ENCODE measurements at places on chromosomes 5 and 9.

DNA sequence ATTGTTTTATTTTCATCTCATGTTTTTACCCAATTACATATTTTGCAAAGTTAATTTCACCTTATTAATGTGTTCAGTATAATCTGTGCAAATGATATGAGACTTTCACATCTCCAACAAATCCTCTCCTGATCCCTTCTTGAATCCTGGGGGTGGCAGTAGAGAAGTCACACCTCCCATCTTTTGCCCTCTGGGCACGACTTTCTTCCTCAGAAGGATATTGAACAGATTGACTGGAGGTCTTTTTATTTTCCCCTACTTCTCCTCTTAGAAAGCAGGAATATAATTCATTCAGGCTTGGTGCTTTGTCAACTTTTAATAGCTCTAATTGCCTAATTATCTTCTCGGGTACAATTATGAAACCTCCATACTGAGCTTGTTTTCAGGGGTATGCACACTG, 1037.1 kb upstream of the NUDT12 start:
- no peak for DNase-seq

DNA sequence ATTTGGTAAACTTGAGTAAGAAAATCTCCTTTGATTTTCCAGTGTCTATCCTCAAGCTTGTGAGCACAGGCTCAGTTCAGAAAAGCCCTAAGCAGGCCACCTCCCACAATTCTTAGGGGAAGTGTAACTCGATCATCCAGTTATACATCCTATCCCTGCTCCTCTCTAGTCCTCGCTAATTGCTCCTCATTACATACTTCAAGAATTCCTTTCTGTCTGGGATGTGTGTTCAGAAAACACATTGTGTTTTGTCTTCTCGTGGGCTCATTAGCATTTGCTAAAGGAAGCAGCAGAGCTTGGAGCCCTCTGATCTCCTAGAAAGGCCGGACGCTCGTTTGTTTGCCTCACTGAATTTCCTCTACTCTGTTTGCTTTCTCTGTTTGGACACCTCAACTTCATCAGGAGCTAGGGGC, 268.2 kb upstream of the RFX3 start:
- DNase-seq = peak; percentile 71

DNA sequence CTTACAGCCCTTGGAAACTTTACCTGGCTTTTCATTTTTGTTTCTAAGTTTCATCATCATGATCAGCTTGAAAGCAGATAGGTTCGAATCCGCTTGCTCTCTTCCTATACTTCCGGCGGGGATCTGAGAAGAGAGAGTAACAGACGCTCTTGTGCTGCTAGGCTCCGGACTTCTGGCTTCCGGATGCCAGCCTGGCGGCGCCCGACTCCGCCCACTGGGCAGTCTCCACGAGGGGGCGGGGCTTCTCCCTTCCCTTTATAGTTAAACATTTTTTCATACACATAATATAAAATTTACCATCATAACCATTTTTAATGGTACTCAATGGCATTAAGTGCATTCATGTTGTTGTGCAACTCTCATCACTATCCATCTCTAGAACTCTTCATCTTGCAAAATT, 49.5 kb upstream of the ELOVL7 start:
- DNase-seq = no peak

GRCh38 chr5:138989720-138990119, 114.6 kb upstream of the LRRTM2 start:
- no peak for DNase-seq

DNA sequence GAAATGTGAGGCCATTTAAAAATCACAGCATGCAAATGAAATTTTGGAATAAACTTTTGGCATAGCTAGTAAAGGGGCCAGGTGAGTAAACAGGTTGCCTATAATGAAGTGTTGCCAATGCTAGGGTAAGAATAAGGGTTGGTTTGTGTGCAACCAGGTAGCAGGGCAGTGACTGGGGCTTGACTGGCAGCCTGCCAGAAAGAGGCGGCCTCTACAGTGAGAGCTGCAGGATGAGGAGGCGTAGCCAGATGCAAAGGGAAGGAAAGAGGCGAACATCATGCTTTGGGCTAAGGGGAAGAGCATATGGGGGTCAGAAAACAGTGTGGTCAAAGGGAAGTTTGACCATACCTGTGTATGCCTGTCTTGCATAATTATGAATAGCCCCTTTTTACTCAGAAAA, 70.6 kb downstream of the MAST4 start:
- no peak for DNase-seq

GRCh38 chr5:151184316-151185042, 26.9 kb upstream of the ANXA6 start:
- no peak for DNase-seq

DNA sequence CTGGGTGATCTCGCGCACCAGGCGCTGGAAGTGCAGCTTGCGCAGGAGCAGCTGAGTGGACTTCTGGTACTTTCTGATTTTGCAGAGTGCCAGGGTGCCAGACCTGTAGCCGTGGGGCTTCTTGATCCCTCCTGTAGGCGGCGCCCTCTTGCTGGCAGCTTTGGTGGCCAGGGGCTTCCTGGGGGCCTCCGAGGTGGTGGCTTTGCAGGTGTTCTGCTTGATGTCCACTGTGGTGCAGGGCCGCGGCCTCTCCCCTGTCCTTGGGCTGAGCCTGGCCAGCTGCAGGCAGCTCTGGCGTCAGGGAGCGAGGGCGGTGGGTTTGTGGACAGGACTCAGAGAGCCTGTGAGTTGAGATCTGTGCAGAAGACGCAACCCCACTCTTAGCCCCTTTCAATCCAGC, 36.1 kb downstream of the TAF11L14 start:
- no peak for DNase-seq

DNA sequence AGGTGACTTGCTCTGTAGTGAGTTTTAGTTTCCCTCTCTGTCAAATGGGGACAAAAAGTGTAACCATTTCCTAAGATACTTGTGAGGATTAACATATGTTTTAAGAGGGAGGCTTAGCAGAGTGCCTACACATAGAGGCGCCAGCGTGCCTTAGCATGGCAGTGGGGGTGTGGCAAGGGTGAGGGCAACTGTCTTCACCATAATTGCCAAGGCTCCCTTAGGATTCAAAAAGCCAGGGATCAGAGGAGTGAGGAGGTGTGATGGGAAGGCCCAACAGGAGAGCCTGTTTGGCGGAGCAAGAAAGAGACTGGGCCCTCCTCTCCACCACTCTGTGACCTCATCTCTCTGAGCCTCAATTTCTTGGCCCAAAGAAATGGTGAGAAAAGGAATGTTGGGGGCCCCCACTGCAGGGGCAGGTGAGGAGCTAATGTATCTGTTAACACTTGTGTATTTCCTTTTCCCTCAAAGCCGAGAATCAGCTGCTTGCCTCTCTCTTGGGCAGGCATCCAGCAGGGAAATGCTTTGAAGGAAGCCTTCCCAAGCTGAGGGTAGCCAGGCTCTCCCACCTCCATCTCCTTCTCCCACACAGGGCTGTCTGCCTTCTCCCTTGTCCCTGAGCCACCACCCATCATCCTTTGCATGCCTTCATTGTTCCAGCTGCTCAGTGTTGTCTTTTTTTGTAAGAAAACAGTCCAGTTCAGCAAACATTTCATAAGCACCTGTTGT, 76.0 kb downstream of the DAB2IP start:
- DNase-seq = no peak

DNA sequence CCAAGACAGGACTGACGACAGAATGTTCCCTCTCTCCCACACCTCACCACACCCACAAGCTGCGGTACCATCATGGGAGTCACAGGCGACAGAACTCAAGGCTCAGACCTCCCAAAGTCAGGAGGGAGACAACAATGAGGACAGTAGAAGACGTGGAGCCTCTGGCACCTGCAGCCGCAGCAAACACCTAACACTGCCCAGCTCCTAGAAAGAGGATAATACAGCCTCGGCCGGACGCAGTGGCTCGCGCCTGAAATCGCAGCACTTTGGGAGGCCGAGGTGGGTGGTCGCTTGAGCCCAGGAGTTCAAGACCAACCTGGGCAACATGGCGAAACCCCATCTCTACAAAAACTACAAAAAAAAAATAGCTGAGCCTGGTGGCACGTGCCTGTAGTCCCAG, 13.2 kb upstream of the PRDM12 start:
- DNase-seq = no peak

GRCh38 chr9:18472841-18473251, 1.1 kb upstream of the ADAMTSL1 start:
- DNase-seq = no peak

DNA sequence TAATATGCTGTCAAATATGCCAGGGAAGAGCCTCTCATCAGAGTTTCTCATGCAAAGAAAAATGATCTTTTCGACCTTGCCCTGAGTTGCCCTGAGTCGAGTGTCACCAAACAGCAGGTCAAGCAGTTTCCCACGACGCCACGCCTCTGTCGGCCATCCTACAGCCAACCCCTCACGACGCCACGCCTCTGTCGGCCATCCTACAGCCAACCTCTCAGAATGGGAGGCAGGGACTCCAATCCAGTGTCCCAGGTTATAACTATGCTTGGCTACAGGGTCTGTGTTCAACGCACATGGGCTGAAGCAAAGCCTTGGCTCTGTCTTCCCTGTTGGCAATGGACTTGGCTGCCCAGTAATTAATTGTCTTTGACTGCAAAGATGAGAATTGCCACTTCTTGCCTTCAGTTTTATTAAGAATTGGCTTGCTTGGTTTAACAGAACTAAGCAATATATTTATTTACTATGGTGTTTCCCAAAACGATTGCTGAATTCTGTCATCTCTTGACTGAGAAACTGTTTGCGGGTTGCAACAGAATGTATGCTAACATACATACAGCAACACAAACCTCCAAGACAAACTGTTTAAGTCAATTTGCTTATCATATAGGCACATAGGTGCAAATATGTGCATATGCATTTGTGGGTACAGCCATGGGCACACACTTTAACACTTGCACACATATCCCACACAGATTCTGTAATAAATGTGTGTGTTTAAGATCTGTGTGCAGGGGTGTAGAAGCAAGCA, 352.9 kb downstream of the GLIS3 start:
- no peak for DNase-seq

- no peak for DNase-seq
These were observed 116.8 kb downstream of the ADAMTS6 start for GRCh38 chr5:65364907-65365306.

- peak; percentile 26 for DNase-seq
These were observed 724 bp downstream of the TCERG1 start for GRCh38 chr5:146447734-146448380.

DNA sequence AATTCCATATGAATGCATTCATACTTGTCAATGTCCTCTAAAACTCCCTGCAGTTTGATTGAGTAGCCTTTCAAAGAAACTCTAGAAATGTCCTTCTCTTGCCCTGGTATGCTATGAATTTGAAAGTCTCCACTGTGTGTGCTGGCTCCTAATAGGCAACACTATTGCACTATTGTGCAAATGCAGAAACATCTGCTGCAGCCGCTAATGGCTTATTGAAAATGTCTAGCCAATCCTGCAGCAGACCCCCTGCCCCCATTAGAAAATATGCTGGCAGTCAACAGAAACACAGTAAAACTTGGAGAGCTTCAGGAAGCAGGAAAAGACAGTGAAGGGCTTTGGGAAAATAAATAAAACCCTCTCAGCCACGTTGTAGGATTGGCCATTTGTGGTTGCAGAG, 87.3 kb upstream of the GRAMD2B start:
- no peak for DNase-seq

DNA sequence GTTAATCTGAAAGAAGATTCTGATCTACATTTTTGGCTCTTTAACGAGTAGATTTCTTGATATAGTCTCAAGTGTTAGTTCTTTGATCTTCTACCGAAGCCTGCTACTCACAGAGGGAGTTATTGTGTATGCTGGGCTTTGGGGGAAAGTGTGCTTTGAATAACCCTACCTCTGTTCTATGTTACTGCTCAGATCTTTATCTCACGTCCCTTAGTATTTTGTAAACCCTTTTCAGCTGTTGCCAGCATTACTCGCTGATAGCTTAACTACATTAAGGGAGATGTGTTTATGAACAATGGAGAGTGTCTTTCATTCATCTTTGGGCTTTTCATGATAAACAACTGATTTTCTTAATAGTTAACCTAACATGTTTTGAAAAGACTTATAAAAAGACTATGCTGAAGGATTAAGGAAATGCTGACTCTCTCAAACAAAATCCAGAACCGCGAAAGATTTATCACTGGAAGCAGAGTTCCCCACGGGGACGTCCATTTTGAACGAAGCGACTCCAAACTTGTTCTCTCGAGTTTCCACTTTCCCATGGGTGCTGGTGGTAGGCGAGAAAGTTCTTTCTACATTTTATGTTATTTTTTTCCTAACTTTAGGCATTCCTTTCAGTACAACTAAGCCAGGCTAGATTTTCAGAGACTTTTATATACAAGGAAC, 27.9 kb upstream of the ALDH1A1 start:
- DNase-seq = peak; percentile 16

DNA sequence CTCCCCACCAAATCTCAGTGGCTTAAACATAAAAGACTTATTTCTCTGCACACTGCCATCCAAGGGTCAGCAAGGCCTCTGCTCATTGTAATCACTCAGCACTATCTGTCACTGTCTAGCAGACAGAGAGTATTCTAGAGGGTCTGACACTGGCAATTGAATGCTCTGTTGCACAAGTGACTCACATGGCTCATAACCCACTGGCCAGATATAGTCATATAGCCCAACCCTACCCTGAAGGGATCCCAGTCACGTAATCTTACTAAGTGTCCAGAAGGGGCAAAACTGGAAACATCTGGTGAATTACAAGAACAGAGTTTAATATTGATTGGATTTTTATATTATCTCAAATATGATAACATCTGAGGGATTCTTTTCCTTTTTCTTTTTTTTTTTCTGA, 80.7 kb downstream of the TSSK1B start:
- DNase-seq = peak; percentile 6

DNA sequence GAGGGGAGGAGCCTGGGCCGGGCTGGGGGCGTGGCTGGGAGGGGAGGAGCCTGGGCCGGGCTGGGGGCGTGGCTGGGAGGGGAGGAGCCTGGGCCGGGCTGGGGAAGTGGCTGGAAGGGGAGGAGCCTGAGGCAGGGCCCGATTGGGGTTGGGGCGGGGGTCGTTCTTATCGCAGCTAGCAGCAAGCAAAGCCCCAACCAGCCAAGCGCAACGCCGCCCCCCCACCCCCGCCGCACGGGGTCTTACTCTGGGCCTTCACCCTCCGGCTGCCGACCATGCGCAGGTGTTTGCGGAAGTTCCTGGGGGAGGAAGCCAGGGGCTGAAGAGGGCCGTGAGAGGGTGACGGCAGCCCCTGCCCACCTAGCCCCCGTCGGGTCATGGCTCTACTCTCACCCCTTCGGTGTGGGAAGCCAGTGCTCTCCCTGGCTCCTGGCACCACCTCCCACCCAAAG, 5.0 kb downstream of the NSMF start:
- DNase-seq = no peak

GRCh38 chr5:177186645-177187044, 53.1 kb downstream of the NSD1 start:
- DNase-seq = no peak

DNA sequence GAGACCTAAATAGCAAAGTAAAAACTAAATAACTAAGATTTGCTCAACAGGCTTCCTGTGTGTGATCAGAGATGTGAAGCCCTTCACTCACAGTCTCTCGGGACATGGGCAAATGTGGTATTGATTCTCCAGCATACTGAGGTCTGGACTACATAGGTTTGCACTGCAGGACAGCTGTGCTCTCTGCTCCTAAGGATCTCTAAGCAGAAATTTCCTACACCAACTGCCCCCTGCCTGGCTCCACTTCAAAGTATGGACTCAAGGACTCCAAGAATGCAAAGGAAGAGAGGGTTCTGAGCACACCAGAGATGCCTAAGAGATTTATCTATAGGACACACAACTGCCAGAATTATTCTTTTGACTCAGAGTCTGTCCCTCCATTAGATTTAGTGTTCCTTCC, 487.2 kb downstream of the SEMA5A start:
- no peak for DNase-seq

- no peak for DNase-seq
These were observed 275.2 kb downstream of the CWC27 start for GRCh38 chr5:65043843-65044359.

- DNase-seq = no peak
These were observed 960.6 kb upstream of the DMAC1 start for GRCh38 chr9:8760000-8760767.
